Astrocyte (in vitro differentiated cells and primary cell): ENCODE measurements at places on chromosomes 2 and 18. TPM values are rescaled to one million over a fixed set of nuclear protein-coding genes. Genes with fewer than 3 reads are reported as not detected.

OSR1 gene
- 0.31 and 1.0 TPM in 2 replicates for total RNA-seq

AMER3 gene
- 0.07 TPM in 1 of 2 replicates, not detected in the other for total RNA-seq

INO80B gene
- total RNA-seq, result 19.2 and 23.2 TPM in 2 replicates

LAMA3 gene
- total RNA-seq, result 0.50 and 0.86 TPM in 2 replicates

WDR33 gene
- total RNA-seq, result 40.9 and 41.8 TPM in 2 replicates

DYSF gene
- total RNA-seq, result 123 and 140 TPM in 2 replicates

HAAO gene
- 1.1 and 1.3 TPM in 2 replicates for total RNA-seq

ZAP70 gene
- 0.14 and 0.73 TPM in 2 replicates for total RNA-seq

GPBAR1 gene
- total RNA-seq, result 0.55 and 0.70 TPM in 2 replicates

CNTNAP5 gene
- 0.30 TPM in 1 of 2 replicates, not detected in the other for total RNA-seq

PROKR1 gene
- 0.05 TPM in 1 of 2 replicates, not detected in the other for total RNA-seq

IL1RL2 gene
- 0.43 TPM in 1 of 2 replicates, not detected in the other for total RNA-seq

GATA6 gene
- total RNA-seq, result 9.4 and 10.9 TPM in 2 replicates

DSC2 gene
- total RNA-seq, result 39.4 and 48.7 TPM in 2 replicates

ZNF396 gene
- 1.3 and 1.4 TPM in 2 replicates for total RNA-seq

DIS3L2 gene
- 20.5 and 24.0 TPM in 2 replicates for total RNA-seq

SERPINB12 gene
- total RNA-seq, result not detected in 2 replicates

SNORC gene
- total RNA-seq, result 2.1 and 3.1 TPM in 2 replicates

IL36RN gene
- 0.14 TPM in 1 of 2 replicates, not detected in the other for total RNA-seq

LHCGR gene
- total RNA-seq, result not detected in 2 replicates

MROH2A gene
- total RNA-seq, result not detected in 2 replicates
